ENCODE measurements at places on chromosomes 2 and 18. TPM values are rescaled to one million over a fixed set of nuclear protein-coding genes. Genes with fewer than 3 reads are reported as not detected.

SAG gene
- total RNA-seq = not detected

DNA sequence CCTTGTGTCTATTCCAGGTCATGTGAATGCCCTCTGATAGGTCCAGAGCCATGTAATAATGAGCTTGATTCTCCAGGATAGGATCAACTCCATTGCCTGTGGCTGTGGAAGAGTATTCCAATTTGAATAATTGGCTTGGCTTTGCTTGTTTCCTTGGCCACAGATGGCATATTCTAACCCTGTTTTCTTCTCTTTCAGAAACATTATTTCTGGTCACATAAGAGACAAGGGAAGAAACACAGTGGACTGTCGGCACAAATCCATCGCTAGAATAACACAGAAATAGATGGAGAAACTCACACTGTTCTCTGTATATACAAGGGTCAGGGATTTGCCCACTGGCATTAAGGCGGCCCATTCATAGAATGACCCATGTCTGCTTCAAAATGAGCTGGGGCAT, 278.4 kb upstream of the CCDC68 start:
- H3K36me3 ChIP-seq = peaks cover 18% of the 10 kb centered on the region
- H3K27ac ChIP-seq = no peak overlapping the region
- no peaks in the 10 kb centered on the region for H3K27me3 ChIP-seq
- H3K4me1 ChIP-seq = peaks cover 9% of the 10 kb centered on the region

RAD51AP2 gene
- not detected for total RNA-seq

GRCh38 chr18:28065031-28065792, 111.7 kb downstream of the CDH2 start:
- H3K27ac ChIP-seq = no peak overlapping the region
- H3K27me3 ChIP-seq = no peaks in the 10 kb centered on the region

SPC25 gene
- total RNA-seq = 0.38 TPM

GRCh38 chr2:200276472-200276871, 30.0 kb upstream of the SPATS2L start:
- no peaks in the 10 kb centered on the region for H3K4me1 ChIP-seq
- H3K27me3 ChIP-seq = no peaks in the 10 kb centered on the region
- H3K36me3 ChIP-seq = no peaks in the 10 kb centered on the region
- H3K4me3 ChIP-seq = no peak overlapping the region
- no peak for DNase-seq

- H3K4me3 ChIP-seq = no peak overlapping the region
- no peak for DNase-seq
- no peak overlapping the region for H3K27ac ChIP-seq
- no peaks in the 10 kb centered on the region for H3K36me3 ChIP-seq
- H3K4me1 ChIP-seq = no peaks in the 10 kb centered on the region
These were observed 347.1 kb upstream of the FAM98A start for GRCh38 chr2:33946193-33946592.

YIPF4 gene
- 65.5 TPM for total RNA-seq

GRCh38 chr2:38264396-38265221, 112.5 kb downstream of the ATL2 start:
- H3K27ac ChIP-seq = no peak overlapping the region
- DNase-seq = no peak
- no peaks in the 10 kb centered on the region for H3K36me3 ChIP-seq
- no peaks in the 10 kb centered on the region for H3K4me1 ChIP-seq
- no peak overlapping the region for H3K4me3 ChIP-seq

GRCh38 chr2:42792583-42793333, at the start of gene HAAO:
Gene HAAO, minus strand, starts transcription at chr2:42792583. Its CDS starts 47 bp downstream, at chr2:42792536.
- H3K27me3 ChIP-seq = no peaks in the 10 kb centered on the region
- no peaks in the 10 kb centered on the region for H3K36me3 ChIP-seq
- DNase-seq = peak; percentile 79
- peak within 1 kb of the TSS; percentile 63 for H3K4me3 ChIP-seq
- peaks cover 8% of the 10 kb centered on the region for H3K4me1 ChIP-seq

- peak overlapping the region; percentile 64 for H3K27ac ChIP-seq
- H3K27me3 ChIP-seq = peaks cover 40% of the 10 kb centered on the region
- no peaks in the 10 kb centered on the region for H3K36me3 ChIP-seq
- H3K4me3 ChIP-seq = peak overlapping the region; percentile 46
- DNase-seq = no peak
These were observed 527 bp downstream of the IGFBP5 start for GRCh38 chr2:216694826-216695217.

DNA sequence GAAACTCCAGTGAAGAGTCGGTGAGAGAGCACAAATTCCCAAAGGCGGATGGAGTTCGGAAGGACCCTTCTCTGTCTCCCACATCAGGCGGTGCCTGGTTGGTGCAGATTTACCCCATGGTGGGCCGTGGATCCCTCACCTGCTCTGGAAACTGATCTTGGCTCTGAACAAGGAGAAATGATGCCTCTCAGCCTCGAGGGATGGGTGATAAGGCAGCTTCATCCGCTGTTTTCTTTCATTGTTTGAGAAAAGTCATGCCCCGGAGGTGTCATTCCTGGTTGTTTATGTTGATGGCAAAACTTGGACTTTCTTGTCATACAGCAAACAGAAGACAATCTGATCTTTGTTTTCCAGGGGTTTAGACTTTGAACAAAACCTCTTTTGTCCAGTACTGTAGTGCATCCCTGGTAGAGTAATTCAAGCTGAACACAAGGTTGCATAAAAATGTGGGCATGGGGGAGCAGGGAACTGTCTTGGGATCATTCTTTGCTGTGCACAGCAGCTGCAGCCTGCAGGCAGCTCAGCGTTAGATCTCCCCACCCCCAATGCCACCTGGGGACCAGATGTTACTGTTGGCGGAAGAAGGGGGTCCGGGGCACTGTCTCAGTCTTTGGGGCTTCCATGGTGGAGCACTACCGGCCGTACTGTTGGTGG, 81.3 kb downstream of the NFATC1 start:
- H3K27ac ChIP-seq = no peak overlapping the region
- no peaks in the 10 kb centered on the region for H3K4me1 ChIP-seq
- H3K27me3 ChIP-seq = no peaks in the 10 kb centered on the region
- no peak overlapping the region for H3K4me3 ChIP-seq

DNA sequence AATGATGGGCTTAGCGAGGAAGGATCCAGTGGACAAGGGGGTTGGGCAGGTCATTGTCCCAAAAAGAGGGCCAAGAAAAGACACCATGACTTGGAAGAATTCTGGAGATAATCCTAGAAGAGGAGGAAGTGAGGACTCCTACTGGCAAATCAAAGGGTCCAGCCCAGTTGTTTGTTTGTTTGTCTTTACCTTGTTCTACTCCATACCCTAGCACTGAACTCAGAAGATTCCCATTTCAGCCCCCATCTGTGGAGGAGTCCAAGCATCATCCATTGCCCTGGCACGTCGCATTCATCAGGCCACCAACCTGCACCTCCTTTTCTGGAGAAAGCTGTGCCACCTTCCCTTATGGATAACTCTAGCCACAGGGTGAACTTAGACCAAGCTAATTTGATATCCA, 326.2 kb downstream of the EN1 start:
- H3K27me3 ChIP-seq = no peaks in the 10 kb centered on the region
- H3K4me3 ChIP-seq = no peak overlapping the region
- DNase-seq = no peak
- no peaks in the 10 kb centered on the region for H3K4me1 ChIP-seq
- H3K27ac ChIP-seq = no peak overlapping the region
- H3K36me3 ChIP-seq = no peaks in the 10 kb centered on the region

DNA sequence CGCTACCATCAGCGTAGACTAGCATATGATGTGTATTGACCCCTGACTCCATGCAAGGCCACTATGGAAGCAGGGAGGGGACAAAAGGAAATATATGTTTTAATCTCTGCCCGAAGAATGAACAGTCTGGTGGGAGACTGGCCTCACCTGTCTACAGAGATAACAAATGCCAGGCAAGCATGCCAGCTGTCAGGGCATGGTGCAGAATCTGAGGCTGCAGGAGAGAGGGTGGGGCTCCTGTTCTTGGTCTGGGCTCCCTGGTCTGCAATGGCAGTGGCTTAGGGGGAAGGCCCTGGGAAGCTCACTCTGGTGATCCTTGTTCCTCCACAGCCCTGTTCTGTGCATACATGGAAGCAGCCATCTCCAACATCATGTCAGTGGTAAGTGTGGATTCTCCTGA, 27.5 kb downstream of the SLC14A2 start:
- DNase-seq = no peak
- H3K27ac ChIP-seq = peak overlapping the region; percentile 42
- no peaks in the 10 kb centered on the region for H3K27me3 ChIP-seq
- no peak overlapping the region for H3K4me3 ChIP-seq
- H3K36me3 ChIP-seq = no peaks in the 10 kb centered on the region

SERPINB13 gene
- total RNA-seq = not detected

- H3K27me3 ChIP-seq = peaks cover 94% of the 10 kb centered on the region
- H3K4me1 ChIP-seq = peaks cover 3% of the 10 kb centered on the region
- no peak overlapping the region for H3K27ac ChIP-seq
- no peak for DNase-seq
- H3K4me3 ChIP-seq = no peak overlapping the region
These were observed 2.4 kb downstream of the CDK5R2 start for GRCh38 chr2:218961651-218962570.

DNA sequence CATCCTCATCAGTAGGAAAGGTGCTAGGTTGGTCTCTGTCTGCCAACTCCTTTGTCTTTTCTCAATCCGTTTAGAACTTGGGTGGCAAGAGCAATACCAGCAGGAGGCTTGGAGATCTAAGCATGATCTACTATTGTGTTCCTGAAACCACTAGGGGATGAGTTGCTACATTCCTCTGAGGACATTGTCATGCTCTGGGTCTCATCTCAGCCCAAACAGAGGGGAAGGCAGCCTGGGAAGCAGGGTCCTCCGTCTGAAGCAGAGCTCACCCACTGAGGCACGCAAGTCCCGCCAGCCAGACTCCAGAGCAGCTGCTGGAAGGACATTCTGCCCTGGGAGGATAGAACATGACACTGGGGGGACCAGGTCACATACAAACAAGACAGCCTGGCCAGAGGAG, 162.9 kb downstream of the MTCL1 start:
- H3K36me3 ChIP-seq = no peaks in the 10 kb centered on the region
- no peak for DNase-seq
- no peak overlapping the region for H3K4me3 ChIP-seq
- H3K27me3 ChIP-seq = no peaks in the 10 kb centered on the region
- H3K27ac ChIP-seq = no peak overlapping the region

DNA sequence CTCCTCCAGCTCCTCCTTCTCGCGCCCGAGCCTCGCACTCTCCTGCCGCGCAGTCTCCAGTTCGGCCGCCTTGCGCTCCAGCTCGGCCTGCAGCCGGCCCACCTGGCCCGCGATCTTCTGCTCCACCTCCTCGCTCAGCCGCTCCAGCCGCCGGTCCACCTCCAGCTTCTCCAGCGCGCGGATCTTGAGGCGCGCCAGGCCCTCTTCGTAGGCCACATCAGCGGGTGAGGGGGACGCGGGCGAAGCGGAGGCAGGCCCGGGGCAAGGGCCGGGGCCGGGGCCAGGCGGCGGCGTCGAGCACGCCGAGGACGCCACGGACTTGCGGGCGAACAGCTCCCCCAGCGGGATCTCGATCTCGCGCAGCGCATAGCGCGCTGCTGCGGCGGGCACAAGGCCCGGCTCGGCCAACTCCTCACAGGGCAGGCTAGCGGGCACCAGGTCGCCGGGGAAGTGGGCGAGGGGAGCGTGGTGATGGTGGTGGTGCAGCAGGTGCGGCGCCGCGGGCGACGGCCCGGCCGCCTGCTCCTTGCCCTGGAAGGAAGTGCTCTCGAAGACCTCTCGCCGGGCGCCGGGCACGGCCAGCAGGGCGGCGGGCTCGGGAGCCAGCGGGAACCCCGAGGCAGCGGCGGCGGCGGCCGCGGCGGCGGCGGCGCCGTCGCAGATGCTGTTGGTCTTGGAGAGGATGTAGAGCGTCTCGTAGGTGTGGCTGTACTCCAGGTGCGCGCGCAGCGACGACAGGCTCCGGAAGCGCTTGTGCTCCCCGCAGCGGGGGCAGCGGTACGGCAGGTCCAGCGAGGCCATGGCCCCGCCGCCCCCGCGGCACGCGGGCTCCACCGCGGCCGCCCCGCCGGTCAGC, 15.2 kb downstream of the FBXO41 start:
- H3K27ac ChIP-seq = no peak overlapping the region
- no peaks in the 10 kb centered on the region for H3K36me3 ChIP-seq
- H3K4me1 ChIP-seq = no peaks in the 10 kb centered on the region
- H3K27me3 ChIP-seq = peaks cover 35% of the 10 kb centered on the region
- DNase-seq = peak; percentile 73

- H3K4me3 ChIP-seq = no peak overlapping the region
- no peaks in the 10 kb centered on the region for H3K4me1 ChIP-seq
- no peaks in the 10 kb centered on the region for H3K36me3 ChIP-seq
- no peaks in the 10 kb centered on the region for H3K27me3 ChIP-seq
- no peak overlapping the region for H3K27ac ChIP-seq
These were observed 1635.9 kb upstream of the LRRTM1 start for GRCh38 chr2:81940266-81940955.

SCYGR4 gene
- not detected for total RNA-seq

DNA sequence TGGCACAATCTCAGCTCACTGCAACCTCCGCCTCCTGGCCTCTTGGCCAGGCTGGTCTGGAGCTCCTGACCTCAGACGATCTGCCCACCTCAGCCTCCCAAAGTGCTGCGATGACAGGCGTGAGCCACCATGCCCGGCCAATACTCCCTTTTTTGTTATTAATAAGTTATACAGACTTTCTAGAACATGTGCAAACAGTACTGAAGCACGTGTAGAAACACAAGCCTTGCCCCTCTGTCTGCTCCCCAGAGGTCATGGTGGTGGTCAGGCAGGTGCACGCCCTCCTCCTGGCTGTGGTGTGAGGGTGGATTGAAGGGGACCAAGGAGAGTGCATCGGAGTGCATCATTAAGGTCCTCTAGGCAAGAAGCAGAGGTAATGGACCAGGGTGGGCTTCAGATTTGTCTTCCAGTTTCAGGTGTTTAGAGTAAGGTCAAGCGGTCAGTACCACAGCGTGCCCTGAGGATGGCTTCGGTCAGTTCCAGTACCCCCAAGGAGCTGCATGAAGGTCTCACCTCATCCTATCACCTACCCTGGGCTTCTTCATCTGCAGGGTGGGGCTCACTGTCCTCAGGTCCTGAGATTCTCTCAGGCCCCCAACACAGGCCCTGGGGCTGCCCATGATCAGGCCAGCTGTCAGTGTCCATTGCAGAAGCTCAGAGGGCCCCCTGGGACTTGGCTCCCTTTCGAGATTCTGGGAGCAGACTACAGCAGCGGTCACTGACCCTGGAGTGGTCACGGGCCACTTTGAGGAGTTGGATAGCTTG, 124.3 kb downstream of the GLI2 start:
- no peak overlapping the region for H3K4me3 ChIP-seq
- peak; percentile 34 for DNase-seq
- H3K4me1 ChIP-seq = no peaks in the 10 kb centered on the region
- H3K27me3 ChIP-seq = no peaks in the 10 kb centered on the region
- H3K27ac ChIP-seq = no peak overlapping the region

SLC23A3 gene
- 3.1 TPM for total RNA-seq

GRCh38 chr18:60162388-60162787, 210.2 kb downstream of the MC4R start:
- no peaks in the 10 kb centered on the region for H3K27me3 ChIP-seq
- H3K36me3 ChIP-seq = no peaks in the 10 kb centered on the region
- no peak for DNase-seq
- no peaks in the 10 kb centered on the region for H3K4me1 ChIP-seq
- H3K4me3 ChIP-seq = no peak overlapping the region
- no peak overlapping the region for H3K27ac ChIP-seq

PAIP2B gene
- total RNA-seq = 6.3 TPM

MYL12A gene
- 571 TPM for total RNA-seq

All from upper lobe of right lung (tissue), 1 donor.